Muscle of back (tissue), 13 donors: ENCODE measurements at places on chromosomes 2 and 18. TPM values are rescaled to one million over a fixed set of nuclear protein-coding genes. Genes with fewer than 3 reads are reported as not detected.

- no peak for DNase-seq
Observed at GRCh38 chr2:10359246-10359645, 56.5 kb downstream of the HPCAL1 start.

- no peak for DNase-seq
Observed at GRCh38 chr2:166841679-166842078, 46.6 kb upstream of the XIRP2 start.

DNA sequence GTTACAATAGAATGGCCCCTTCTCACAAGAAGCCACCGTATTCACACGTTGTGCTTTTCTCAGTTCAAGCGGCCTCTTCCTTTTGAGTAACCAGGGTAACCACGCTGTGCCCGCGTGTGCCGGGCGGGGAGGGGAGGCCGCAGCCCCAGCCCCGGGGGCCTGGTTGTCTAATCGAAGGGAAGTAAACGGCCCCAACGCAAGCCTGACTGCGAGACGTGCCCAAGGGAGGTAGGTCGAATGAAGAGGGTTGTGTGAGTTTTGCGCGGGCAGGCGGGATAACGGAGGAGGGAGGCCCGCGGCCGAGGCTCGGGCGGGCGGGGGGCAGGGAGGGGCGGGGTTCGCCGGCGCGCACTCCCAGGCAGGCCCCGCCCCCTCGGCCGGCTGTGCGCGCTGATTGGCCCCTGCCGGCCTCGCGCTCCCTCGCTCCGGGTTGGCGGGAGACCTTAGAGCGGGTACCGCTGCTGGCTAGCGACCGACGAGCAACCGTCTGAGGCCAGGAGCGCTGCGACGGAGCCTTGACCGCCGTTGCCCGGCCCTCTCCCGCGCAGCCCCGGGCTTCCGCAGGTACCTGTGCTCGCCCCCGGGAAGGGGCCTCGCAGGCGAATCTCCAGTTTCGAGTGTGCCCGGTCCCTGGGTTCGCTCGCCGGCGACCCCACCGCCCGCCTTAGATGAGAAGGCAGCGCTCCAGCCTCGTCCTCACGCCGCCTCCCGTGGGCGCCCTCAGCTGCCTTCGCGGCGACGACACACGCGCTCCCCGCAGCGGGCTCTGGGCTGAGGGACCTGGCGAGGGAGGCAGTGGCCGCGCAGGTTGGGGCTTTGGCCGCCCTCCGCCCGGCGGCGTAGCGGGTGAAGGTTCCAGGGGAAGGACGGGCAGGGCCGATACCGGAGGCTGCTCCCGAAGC lies at the start of gene SPDYA:
Gene SPDYA (plus strand): TSS at position 451 of the 902 bp plus-strand sequence. CDS start 5,181 bp downstream, outside the sequence.
- DNase-seq: peak; percentile 82

DNA sequence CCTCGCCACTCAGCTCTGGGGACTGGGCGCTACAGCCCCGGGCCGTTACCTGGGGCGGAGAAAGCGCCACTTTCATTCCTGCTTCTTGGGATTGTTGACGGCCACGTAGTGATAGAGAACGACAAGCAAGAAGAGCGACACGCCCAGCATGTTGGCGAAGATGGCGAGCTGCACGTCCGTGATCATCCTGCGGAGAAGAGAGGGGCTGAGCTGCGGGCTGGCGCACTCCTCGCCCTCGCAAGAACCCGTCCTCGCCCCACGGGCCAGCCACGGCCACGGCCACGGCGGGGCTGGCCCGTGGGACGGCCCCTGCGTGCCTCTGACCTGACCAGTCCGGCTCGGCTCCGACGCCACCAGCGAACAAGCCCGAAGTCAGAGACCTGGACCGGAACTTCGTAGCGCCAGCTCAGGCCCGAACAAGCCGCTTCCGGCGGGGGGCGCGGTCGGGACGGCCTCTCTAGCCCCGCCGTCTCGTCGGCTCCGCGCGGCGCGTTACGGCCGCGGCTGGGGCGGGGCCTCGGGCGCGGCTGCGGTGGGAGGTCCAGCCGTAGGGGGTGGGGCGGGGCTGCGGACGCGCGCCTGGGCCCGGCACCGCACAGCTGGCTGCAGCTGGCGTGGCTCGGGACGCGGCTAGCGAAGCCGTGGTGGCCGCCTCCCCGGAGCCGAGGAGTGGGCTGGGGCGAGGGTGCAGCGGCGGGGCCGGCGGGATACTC lies at the start of gene OST4:
Gene OST4 (minus strand): TSS at position 378 of the 713 bp plus-strand sequence.
- DNase-seq: peak; percentile 93

DNA sequence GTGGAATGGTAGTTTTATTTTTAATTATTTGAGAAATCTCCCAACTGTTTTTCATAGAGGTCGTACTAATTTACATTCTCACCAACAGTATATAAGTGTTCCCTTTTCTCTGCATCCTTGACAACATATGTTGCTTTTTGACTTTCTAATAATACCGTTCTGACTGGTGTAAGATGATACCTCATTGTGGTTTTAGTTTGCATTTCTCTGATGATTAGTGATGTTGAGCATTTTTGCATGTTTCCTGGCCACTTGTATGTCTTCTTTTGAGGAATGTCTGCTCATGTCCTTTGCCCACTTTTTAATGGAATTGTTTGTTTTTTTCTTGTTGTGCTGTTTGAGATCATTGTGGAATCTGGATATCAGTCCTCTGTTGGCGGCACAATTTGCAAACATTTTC lies 242.5 kb downstream of the ZNF521 start:
- no peak for DNase-seq

The GKN1 gene
- 0.29 TPM for polyA plus RNA-seq

The CFAP210 gene
- 0.12 TPM for polyA plus RNA-seq

The POTEE gene
- not detected for polyA plus RNA-seq
